ENCODE measurements at places on chromosomes 13 and 19.

- DNase-seq, result no peak
Observed at GRCh38 chr13:98240974-98241373, 63.9 kb upstream of the RNF113B start.

GRCh38 chr13:50884265-50884664 lies 25.3 kb upstream of the RNASEH2B start:
- no peak for DNase-seq

- DNase-seq, result no peak
Observed at GRCh38 chr19:708154-709143, at the start of gene PALM. Gene PALM, plus strand, starts transcription at chr19:708935. Its CDS starts 212 bp downstream, at chr19:709147.

DNA sequence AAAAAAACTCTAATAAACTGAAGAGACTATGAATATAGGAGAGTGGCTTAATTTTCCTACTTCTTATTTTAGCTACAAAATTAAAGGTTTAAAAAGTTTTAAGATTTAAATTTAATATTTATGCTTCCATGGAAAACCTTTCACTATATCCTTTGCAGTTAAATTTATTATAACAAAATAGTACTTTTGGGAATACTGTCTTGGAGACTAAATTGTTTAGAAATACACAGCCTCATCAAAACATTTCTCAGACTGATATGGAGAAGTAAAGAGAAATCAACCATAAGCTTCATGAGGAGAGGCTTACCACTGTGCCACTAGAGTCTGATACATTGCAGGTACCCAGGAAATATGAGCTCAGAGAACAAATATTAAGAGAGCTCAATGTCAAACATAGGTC lies 436.5 kb downstream of the KCTD12 start:
- no peak for DNase-seq

DNA sequence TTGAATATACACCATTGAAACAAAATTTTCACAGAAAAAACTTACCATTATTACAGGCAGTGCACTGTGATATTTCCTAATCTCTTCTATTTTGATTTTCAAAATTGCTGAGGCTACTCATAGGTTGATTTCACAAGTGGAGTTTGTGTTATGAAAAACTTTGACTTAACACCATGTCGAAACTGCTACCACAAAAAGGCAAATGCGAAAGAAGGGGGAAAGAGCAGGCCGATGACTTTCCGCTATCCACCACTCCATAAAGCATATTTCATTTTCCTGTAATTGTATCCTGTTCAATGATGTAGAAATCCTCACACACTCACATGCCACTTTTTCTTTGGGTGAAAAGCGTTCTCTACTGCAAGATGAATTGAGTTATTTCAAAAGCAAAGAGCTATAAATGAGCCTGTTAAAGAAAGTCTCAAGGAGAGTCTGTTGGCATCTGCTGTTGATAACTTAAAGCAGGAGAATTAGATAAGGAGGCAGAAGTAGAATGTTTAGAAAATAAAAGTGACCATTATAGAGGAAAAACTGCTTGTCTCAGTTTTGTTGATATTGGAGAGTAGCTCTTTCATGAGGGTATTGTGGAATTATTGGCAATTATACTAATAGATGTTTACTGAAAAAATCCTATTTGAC lies 18.8 kb downstream of the KL start:
- DNase-seq, result no peak

DNA sequence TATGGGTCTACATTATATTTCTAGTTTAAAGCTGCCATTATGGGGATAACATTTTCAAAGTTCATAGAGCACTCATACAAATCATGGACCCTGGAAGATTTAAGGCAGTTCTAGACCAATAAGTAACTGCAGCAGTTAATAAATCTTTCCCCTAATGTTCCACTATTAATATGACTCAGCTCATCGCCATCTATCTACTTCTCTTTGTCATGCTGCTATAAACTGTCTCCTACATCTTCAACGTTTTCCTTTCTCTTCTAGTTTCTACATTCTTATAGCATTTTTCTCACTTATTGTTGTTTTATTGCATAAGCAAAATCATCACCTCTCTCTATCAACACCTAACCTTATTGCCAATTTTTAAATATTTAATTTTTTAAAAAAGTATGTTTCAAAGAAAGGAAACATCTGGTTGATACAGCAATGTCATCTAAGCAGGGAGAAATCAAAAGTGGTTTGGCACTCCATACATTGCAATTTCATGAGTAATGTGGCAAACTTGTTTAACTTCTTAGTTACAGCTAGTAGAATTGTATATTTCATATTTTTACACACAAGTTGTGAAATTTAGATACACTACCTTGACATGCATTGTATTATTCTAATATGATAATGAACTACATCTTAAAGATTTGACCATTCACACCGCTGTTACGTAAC lies 1500.4 kb upstream of the MIR17HG start:
- DNase-seq, result no peak

DNA sequence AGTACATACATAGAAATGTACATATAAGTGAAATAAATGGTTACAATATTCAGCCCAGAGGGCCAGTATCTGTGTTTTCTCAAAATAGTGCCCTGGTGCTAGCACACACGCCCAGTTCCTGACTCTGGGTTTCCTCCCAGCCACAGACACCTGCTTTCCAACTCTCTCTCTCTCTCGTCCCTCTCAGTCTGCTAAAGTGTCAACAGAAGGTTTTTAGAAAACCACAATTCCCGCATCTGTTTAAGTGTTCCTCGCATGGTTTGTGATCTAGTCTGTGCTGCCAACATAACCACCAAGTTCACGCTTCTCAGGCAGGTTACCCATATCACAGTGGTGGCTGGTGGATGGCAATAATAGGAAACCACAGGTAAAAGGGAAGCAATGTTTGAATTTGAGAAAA lies 17.8 kb upstream of the UPF3A start:
- DNase-seq, result peak; percentile 52

DNA sequence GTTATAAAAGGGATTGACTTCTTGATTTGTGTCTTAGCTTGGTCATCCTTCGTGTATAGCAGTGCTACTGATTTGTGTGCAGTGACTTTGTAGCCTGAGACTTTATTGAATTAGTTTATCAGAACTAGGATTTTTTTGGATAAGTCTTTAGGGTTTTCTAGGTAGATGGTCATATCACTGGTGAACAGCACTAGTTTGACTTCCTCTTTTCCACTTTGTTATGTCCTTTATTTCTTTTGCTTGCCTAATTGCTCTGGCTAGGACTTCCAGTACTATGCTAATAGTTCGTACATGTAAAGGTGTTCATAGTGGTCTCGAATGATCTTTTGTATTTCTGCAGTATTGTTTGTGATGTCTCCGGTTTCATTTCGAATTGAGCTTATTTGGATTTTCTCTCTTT lies 145.4 kb downstream of the DNAJC3 start:
- no peak for DNase-seq

DNA sequence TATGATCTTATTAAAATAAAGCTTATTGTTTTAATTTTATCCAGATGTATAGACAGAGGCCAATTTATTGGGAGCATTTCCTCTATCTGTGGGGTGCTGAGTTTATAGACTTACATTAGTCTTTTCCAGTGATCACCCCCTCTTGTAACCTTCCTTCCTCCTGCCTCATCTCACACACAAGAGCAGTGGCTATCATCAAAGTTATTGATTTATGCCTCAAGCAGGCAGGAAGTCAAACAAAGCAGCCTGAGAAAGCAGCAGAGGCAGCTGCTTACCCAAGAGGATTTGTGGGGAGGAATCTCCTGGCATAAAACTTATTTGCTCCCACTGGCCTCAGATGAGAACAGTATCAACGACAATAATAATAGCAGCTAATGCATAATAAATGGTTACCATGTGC lies 26.3 kb upstream of the DCLK1 start:
- no peak for DNase-seq

- no peak for DNase-seq
Observed at GRCh38 chr13:21594715-21595545, 9.0 kb downstream of the MICU2 start.

GRCh38 chr19:19530889-19531288 lies 2.2 kb downstream of the YJEFN3 start:
- no peak for DNase-seq
